Substantia nigra (tissue), 51 donors: ENCODE measurements at places on chromosomes 2 and 18.

GRCh38 chr2:53865264-53865663 is 5.5 kb upstream of the GPR75 start:
- DNase-seq: no peak

- no peak for DNase-seq
Observed at GRCh38 chr2:14140009-14140550, 492.4 kb upstream of the LRATD1 start.

- no peak for DNase-seq
Observed at GRCh38 chr18:51098082-51098481, 68.1 kb downstream of the SMAD4 start.

GRCh38 chr18:54206447-54206846 is 18.0 kb downstream of the MBD2 start:
- DNase-seq: no peak

GRCh38 chr18:72634500-72634899 is 90.4 kb upstream of the CBLN2 start:
- no peak for DNase-seq

DNA sequence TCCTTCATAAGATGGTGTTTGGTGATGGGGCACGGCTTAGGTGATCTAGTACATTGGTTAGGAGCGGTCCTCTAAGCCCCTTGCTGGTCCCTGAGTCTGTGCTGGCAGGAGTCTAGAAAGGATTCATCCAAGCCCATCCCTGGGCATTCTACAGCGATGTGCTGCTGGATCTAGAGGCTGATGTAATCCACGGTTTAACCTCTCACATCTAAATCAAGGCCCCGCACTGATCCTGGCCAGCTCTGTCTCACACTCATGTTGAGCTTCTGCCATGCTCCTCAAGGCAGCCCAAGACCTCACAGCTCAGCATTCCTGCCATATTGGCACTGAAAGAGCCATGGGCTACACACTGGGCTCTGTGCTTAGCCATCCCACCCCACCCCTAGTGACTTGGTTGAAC is 664.8 kb downstream of the STK39 start:
- no peak for DNase-seq

DNA sequence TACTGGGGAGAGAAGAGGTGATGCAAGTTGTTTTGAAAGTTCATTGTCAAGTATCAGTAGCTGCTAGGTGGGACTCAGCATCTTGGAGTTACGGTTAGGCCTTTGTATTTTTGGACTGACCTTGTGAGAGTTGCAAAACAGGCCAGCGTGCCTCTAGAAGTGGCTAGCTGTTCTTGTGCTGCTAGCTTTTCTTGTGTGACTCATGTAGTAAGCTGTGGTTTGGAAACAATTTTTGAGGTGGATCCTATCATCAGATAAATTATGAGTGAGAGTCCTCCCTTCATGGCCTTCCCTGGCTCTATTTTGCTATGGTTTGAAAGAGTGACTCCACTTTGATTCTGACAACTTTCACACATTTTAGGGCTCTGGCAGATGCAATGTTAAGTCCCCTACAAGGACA is 409.2 kb upstream of the HS6ST1 start:
- DNase-seq: no peak
